ENCODE measurements at places on chromosomes 7 and 10.

- no peak for DNase-seq
Observed at GRCh38 chr7:137691566-137691965, 155.2 kb downstream of the DGKI start.

GRCh38 chr7:54591404-54592386 lies 49.5 kb downstream of the VSTM2A start:
- DNase-seq: no peak

GRCh38 chr7:136128050-136128449 lies 150.9 kb upstream of the MTPN start:
- DNase-seq: no peak

DNA sequence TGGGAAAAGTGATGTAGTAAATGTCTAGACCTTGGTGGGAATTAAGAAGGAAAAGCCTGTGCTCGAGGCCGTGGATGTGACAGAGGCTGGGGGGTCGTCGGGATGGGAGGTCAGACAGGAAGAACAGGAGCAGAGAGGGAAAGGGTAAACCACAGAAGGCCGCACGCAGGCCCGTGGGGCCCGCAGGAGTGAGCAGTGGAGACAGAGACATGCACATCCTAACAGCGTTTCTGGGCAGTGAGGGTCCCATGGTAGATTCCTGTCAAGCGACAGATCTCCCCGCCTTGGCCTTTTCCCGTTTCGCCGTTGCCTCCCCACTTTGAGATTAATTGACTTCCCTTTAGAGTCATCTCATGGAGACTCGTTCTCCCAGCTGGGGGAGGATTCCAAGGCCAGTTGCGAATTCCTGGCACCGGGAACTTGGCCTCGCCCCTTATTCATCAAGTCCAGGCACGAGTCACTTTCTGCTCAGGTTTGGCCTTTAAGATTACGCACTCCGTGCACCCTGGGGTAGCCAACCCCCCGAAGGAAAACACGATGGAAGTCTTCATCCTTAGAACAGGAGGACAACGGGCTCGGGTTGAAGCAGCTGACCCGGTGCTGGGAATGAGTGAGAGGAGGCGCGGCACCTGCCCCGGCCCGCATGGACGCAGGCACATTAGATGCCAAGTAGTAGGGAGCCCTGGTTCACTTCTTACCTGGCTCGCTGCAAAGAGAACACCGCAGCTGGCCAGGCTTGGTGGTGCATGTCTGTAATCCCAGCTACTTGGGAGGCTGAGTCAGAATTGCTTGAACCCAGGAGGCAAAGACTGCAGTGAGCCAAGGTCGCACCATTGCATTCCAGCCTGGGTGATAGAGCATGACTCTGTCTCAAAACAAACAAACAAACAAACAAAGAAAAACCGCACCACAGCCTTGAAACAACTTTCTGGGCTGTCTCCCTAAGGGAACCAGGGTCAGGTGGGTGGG lies 315.2 kb upstream of the SHH start:
- no peak for DNase-seq

- no peak for DNase-seq
Observed at GRCh38 chr7:22219036-22219435, 137.9 kb downstream of the RAPGEF5 start.

DNA sequence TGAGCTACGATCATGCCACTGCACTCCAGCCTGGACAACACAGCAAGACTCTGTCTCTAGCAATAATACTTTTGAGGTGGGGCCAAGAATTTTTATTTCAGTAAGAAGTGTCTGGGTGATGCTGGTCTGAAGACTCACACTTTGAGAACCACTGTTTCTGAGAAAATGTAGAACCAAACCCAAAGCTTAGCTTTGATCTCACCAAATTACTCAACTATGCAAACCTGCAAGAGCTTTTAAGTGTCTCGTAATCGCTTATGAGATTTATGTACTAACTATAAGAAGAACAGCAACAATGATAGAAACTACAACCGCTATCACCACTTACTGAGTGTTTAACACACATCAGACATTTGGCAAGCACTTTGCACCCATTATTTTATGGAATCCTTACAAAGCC lies 29.5 kb downstream of the APBB1IP start:
- DNase-seq: no peak

DNA sequence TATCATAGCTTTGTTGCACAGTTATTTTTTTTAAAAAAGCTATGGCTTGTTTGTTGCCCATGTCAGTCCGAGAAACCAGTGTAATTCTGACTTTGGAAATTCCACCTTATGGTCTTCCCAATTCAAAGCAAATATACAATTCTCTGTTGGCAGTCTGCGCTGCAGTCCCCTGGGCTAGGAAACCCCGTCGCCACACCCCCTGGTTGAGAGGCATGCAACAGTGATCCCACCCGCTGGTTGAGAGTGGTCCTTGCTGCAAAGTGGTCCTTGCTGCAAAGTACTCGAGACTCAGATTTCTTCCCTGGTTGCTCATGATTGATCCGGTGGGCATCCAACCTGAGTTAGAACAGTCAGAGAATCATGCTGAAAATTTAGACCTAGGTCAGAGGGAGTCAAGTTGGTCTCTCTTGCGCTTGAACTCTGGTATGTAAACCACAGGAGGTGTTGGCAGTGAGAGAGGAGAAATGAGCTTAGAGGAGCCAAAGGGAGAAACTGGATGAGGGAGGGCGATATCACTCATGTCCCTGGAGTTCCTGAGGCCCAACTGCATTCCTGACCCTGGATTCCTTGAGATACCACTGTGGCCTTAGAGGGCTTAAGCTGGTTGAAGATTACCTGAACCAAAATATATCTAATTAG lies 45.0 kb upstream of the STK17A start:
- no peak for DNase-seq

- DNase-seq: no peak
Observed at GRCh38 chr7:93948106-93948505, 26.6 kb downstream of the GNG11 start.

Measured in SIG-M5 (cell line).